ENCODE measurements at places on chromosomes 16 and 17. TPM values are rescaled to one million over a fixed set of nuclear protein-coding genes. Genes with fewer than 3 reads are reported as not detected.

Gene MAPT
- 1.5 TPM for total RNA-seq

Gene PERCC1
- not detected for total RNA-seq

Gene CA7
- not detected for total RNA-seq

Gene AATF
- total RNA-seq = 144 TPM

Data from A549 treated with ZK216348 at 1 μM for 4 hours (cell line).